ENCODE measurements at places on chromosomes 11 and 22.

DNA sequence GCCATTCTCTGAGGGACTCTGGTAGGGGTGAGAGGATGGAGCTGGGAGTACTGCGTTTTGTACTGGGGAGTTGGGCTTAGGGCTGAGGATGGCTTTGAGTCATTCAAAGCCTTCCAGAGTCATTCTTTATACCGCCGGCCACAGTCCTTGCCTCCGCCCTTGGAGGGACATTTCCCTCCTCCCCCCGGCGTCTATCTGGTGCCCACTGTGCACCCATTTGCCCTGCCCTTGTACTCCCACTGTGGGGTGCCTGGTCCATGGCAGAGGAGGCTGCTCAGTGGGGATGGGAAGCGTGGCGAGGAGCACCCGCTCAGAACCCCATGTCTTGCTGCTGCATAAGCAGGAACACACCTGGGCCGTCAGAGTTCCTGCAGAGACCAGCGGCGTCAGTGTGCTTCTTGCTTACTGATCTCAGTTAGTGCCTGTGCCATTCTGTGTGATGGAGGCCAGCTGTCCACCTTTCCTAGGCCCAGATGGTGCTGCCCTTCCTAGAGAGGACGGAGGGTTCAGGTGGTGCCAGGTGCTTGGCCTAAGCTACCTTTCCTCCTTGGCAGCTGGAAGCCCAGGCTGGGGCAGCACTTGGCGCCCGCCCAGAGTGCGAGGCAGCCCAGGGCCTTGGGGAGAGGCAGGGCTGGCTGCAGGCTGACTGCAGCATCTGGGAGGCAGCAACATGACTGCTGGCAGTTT is 23.3 kb upstream of the TMEM191C start:
- DNase-seq, result no peak

- DNase-seq, result peak; percentile 14
These were observed 17.3 kb upstream of the EIF3D start for GRCh38 chr22:36546092-36546804.

- no peak for DNase-seq
These were observed 456 bp upstream of the PARVB start for GRCh38 chr22:44023404-44024287.

DNA sequence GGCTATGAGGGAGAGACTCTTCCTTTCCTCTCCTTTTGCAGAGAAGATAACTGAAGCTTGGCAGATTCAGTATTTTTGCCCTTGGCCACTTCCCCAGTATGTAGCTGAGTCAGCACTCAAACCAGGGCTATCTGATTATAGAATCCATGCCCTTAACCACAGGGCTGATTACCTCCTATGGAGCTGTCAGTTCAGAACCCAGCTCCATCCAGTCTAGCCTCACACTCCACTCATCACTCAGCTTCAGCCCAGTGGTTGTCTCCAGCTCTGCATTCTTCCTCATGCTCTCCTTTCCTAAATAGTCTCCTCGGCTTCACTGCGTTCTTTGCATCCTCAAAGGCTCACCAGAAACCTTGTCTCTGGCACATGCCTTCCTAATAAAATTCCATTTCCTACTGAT is 151.6 kb upstream of the BLID start:
- no peak for DNase-seq

- DNase-seq, result no peak
These were observed 44.8 kb downstream of the SLN start for GRCh38 chr11:107666911-107667613.
